ENCODE measurements at places on chromosomes 16 and 17. TPM values are rescaled to one million over a fixed set of nuclear protein-coding genes. Genes with fewer than 3 reads are reported as not detected.

PRSS8 gene
- total RNA-seq: 0.16 TPM

HOXB7 gene
- 0.28 TPM for total RNA-seq

TP53TG3B gene
- total RNA-seq: not detected

DNAH2 gene
- total RNA-seq: 0.07 TPM

ZNF423 gene
- 4.2 TPM for total RNA-seq

TLE7 gene
- total RNA-seq: not detected

C17orf100 gene
- total RNA-seq: 0.83 TPM

RNF112 gene
- total RNA-seq: 1.2 TPM

KRTAP4-9 gene
- total RNA-seq: not detected

GFER gene
- 25.1 TPM for total RNA-seq

CDRT15 gene
- total RNA-seq: not detected

PRSS33 gene
- total RNA-seq: not detected

CHRNB1 gene
- 5.4 TPM for total RNA-seq

ZNF469 gene
- total RNA-seq: 1.2 TPM

KIF18B gene
- 4.3 TPM for total RNA-seq

HSD11B2 gene
- total RNA-seq: 0.57 TPM

EVPL gene
- not detected for total RNA-seq

DCTN5 gene
- 40.2 TPM for total RNA-seq

APOBR gene
- total RNA-seq: 0.16 TPM

CBX8 gene
- total RNA-seq: 4.6 TPM

DNAI2 gene
- total RNA-seq: not detected

CASKIN1 gene
- 0.93 TPM for total RNA-seq

TEX14 gene
- 0.10 TPM for total RNA-seq

MMP2 gene
- 110 TPM for total RNA-seq

ARL5C gene
- total RNA-seq: not detected

ZG16B gene
- total RNA-seq: not detected

CD7 gene
- 0.22 TPM for total RNA-seq

GNGT2 gene
- 2.6 TPM for total RNA-seq

CHRNE gene
- 1.5 TPM for total RNA-seq

VWA3A gene
- total RNA-seq: 1.1 TPM

ZFP3 gene
- 13.3 TPM for total RNA-seq

TSR3 gene
- 63.6 TPM for total RNA-seq

LITAFD gene
- total RNA-seq: not detected

CFAP97D1 gene
- total RNA-seq: not detected

CDH8 gene
- 0.21 TPM for total RNA-seq

FBXW10B gene
- total RNA-seq: 0.53 TPM

KRT14 gene
- total RNA-seq: not detected

XAF1 gene
- total RNA-seq: 12.8 TPM

MYH3 gene
- total RNA-seq: 0.12 TPM

CACNG1 gene
- not detected for total RNA-seq

AATK gene
- 5.5 TPM for total RNA-seq

KRTAP9-7 gene
- total RNA-seq: not detected

APRT gene
- total RNA-seq: 36.3 TPM

KRTAP4-8 gene
- not detected for total RNA-seq

ACSM3 gene
- total RNA-seq: 2.5 TPM

SREBF1 gene
- 18.6 TPM for total RNA-seq

NXN gene
- total RNA-seq: 15.4 TPM

PPP1R27 gene
- total RNA-seq: not detected

CLEC3A gene
- total RNA-seq: not detected

PRDM7 gene
- not detected for total RNA-seq

TSPOAP1 gene
- 9.9 TPM for total RNA-seq

ESRP2 gene
- total RNA-seq: 0.47 TPM

NLRC3 gene
- total RNA-seq: 0.98 TPM

RASD1 gene
- 49.9 TPM for total RNA-seq

TMEM220 gene
- total RNA-seq: 4.5 TPM
